ENCODE measurements at places on chromosomes 7 and 10. TPM values are rescaled to one million over a fixed set of nuclear protein-coding genes. Genes with fewer than 3 reads are reported as not detected.

The PKD2L1 gene
- 0.17 TPM for total RNA-seq

The FKBP6 gene
- not detected for total RNA-seq

The SLC13A1 gene
- not detected for total RNA-seq

The WNT2 gene
- not detected for total RNA-seq

The LRRD1 gene
- total RNA-seq = not detected

The UCMA gene
- total RNA-seq = not detected

The TMEM72 gene
- total RNA-seq = not detected

The UBE2D1 gene
- total RNA-seq = 15.1 TPM

The TMEM184A gene
- total RNA-seq = not detected

The RBP3 gene
- total RNA-seq = not detected

The VIPR2 gene
- total RNA-seq = 1.7 TPM

The NUTM2E gene
- 0.19 TPM for total RNA-seq

The TBATA gene
- total RNA-seq = not detected

The AHR gene
- total RNA-seq = 30.7 TPM

The AUTS2 gene
- total RNA-seq = 2.1 TPM

The POU6F2 gene
- 0.17 TPM for total RNA-seq

The PILRB gene
- total RNA-seq = 78.3 TPM

The ADRA2A gene
- not detected for total RNA-seq

The SPDYE11 gene
- not detected for total RNA-seq

The FBXL13 gene
- 0.99 TPM for total RNA-seq

The DKK1 gene
- not detected for total RNA-seq

The CALCR gene
- not detected for total RNA-seq
